ENCODE measurements at places on chromosomes 13 and 19. TPM values are rescaled to one million over a fixed set of nuclear protein-coding genes. Genes with fewer than 3 reads are reported as not detected.

DNA sequence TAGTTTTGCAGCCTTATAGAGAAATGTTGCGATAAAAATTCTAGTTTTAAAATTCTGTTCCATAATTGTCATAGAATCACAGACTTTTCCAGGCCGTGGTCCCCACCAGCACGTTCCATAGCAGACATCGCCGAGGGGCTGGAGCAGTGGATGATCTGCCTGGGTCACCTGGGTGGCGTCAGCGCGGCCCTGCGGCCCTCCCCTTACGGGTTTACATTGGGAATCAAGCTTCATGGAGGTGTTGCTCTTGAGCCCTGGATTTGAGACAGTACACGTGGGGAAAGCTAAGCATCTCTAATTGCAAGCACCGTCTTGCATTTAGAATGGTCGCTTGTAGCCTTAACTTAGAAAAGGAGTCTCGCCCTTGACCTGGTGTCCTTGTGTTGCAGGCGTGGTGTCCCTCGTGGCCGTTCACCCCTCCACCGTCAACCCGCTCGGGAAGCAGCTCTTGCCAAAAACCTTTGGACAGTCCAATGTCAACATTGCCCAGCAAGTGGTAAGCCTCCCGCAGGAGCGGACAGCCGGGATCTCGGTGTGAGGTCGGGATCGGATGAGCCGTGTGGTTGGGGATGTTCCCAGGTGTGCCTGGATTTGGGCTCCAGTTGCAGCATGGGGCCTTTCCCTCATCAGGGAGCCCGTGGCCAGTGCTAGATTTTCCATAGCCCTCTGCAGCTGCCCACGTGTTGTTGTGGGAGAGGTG, 35.1 kb downstream of the ATP4B start:
- no peak for DNase-seq

Gene OR10H1
- not detected for total RNA-seq

DNA sequence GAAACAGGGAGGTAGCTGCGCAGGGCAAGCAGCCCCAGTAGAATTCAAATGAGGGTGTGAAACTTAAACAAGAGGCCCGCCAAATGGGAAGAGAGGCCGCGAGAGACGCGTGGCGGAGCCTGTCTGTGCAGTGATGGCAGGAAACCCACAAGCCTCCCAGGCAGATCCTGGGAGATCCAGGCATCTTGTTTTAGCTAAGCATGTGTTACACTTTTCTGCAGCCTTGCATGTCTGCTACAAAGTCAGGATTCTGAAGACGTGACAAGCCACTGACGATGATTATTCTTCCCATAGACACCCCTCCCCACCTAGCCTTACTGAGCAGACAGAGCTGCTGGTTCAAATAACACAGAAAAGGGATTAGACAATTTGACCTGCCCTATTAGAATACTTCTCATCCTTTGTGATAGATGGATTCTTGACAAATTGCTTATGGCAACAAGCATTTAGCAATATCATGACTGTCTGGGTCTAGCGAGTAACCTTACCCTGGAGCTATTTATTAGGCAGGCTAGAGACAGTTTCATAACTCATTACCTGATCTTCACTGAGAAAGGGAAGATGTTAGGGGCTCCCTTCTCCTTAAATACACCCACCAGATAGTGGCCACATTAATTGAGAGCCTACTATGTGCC, 185.2 kb upstream of the IRS2 start:
- no peak for DNase-seq

Gene STAP2
- total RNA-seq, result 17.9 TPM

GRCh38 chr19:14770136-14770535, 8.2 kb downstream of the ADGRE2 start:
- no peak for DNase-seq

GRCh38 chr19:47625650-47626049, 16.7 kb downstream of the BICRA start:
- DNase-seq, result no peak

DNA sequence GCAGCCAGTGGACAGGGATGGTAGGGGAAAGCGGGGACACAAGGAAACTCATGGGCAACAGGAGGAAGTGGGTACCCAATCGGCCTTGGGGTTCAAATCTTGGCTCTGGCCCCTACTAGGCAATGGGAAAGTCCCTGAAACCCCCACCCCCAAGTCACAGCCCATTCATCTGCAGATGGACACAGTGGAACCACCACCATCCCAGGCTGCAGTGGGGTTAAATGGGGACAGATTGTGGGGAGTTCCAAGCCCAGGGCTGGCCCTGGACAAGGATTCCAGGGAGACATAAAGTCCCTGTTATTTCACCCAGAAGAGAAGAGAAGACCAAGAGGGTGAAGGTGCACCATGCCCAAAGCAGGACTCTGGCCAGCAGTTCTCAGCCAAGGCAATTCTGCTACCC, 48.5 kb downstream of the CPAMD8 start:
- no peak for DNase-seq

DNA sequence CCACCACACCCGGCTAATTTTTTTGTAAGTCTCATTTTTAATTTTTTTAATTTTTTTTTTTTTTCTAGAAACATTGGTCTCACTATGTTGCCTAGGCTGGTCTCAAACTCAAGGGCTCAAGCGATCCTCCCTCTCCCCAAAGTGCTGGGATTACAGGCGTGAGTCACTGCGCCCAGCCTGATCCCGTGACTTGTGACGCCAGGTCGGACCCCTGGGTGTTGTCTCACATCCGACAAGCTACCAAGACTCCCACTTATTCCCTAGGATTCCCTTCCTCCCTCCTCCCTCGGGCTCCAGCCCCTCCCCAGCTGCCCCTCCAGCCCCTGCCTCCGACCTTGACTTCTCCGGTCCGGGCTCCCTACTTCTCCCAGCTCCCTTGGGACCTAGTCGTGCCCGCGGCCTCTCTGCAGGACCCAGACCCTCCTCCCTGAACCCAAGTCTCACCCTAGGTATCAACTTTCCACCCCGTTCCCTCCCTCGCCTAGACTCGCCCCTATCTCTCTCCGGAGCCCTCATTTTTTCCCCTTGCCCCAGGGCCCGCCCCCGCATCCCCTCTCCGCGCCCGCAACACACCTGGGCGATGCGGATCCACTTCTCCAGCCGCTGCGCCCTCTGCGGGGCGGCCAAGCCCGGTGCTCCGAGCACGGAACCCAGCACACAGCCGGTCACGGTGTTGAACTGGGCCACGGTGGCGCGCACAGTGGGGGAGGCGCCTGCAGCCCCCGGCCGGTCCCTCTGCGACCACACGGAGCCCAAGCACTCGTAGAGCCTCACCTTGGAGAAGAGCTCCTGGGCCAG, 13.1 kb downstream of the RGL3 start:
- DNase-seq, result no peak

Gene FUT1
- 14.8 TPM for total RNA-seq

DNA sequence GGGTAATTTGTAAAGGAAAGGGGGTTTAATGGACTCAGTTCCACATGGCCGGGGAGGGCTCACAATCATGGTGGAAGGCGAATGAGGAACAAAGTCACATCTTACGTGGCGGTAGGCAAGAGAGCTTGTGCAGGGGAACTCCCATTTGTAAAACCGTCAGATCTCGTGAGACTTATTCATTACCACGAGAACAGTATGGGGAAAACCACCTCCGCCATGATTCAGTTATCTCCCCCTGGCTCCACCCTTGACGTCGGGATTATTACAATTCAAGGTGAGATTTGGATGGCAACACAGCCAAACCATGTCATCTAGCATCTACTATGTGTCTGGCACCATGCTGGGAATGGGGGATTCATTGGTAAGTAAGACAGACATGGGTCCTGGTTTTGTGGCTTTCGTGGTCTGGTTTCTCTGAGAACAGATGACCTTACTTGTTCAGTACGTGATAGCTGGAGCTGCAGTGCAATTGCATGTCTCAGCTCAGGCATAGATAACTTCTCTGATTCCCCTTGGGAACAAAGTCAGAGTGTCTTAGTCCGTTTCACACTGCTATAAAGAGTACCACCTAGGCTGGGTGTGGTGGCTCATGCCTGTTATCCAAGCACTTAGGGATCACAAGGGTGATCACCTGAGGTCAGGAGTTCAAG, 8.3 kb downstream of the ZNF554 start:
- no peak for DNase-seq

Gene OR1I1
- total RNA-seq, result not detected

Gene SLC8A2
- 8.0 TPM for total RNA-seq

GRCh38 chr13:26343816-26344215, 89.9 kb downstream of the CDK8 start:
- DNase-seq, result no peak

DNA sequence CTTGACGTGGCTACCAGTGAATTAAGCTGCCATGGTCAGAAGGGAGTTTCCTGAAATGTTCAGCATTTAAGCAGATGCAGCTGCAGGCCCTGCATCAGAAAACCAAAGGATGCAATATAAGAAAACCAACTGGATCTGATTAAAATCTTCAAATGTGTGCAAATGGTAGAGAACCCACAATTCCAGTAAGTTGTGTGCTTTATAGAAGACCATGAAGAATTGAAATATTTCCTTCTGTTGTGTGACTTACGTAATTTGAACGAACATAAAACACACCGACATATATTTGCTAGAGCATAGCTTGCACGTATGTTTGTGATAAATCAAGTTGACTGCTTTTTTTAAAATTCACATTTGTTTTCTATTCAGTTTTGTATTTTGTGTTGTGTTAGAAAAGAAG, 191.4 kb downstream of the COL4A1 start:
- DNase-seq, result no peak

DNA sequence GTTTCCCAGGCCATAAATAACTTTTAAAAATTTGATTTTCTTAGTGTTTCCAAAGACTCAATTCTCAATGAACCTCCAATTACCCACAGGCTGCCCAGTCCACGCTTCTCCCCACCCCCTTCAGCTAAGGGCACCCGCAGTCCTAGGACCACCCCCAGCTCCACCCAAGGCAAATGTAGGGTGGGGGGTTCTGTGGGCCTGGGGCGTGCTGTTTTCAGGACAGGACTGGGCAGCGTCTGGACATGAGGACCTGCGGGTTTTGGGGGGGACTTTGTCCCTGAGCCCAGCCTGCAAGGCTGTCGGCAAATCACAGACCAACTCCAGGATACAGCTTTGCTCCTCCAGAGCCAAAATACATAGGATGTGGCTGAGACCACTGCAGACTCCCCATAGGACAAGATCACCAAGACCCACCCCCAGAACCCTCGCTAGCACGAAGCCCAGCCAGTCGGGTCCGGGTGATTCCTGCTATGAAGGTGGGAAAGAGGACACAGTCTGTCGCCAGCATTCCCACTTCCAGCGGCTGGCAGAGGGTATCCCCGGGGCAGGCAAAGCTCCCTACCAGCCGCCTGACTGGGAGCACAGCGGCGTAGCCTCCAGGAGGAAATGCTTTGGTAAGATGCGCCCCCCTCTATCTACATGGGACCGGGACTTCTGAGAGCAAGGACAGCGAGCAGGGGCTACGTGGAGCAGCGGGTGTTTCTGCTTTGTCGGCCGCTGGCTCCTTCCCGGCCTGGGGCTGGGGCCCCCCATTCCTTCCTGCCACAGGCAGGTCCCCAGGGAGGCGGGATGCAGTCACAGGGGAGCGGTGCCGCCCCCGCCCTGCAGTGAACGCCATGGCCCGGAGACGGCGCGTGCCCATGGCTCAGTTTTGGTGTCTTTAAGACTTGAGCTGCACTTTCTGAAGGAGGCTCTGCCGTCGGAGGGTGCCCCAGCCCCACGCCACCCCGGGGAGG, 1.6 kb upstream of the TIMM13 start:
- no peak for DNase-seq

Gene AMER2
- total RNA-seq, result not detected

Gene CGB5
- not detected for total RNA-seq

GRCh38 chr19:44740351-44740824, 8.1 kb upstream of the BCL3 start:
- DNase-seq, result no peak

- DNase-seq, result no peak
Observed at GRCh38 chr13:106874323-106874722, 306.4 kb upstream of the ARGLU1 start.

DNA sequence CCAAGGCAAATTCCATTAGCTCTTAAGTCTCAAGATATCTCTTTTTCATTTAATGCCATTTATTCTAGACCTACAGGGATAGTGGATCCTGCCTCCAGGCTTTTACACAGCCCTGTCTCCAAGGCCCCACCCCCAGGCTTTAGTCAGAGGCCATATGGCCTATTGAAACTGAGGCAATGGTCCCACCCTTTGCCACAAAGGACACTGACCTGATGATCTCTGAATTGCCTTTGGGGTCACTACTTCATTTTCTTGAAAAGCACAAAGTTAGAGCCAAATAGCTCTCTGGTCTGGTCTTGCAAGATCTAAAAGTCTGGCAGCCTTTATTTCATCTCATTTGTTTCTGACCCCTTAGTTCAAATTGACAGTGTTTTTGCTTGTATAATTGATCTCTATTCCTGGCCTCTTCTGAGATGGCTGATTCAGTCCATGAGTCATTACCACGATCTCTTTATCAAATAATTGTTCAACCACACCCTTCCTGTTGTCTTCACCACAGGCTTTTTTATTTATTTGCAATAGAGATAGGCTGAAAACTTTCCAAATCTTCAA, 209.8 kb downstream of the FGF14 start:
- no peak for DNase-seq

DNA sequence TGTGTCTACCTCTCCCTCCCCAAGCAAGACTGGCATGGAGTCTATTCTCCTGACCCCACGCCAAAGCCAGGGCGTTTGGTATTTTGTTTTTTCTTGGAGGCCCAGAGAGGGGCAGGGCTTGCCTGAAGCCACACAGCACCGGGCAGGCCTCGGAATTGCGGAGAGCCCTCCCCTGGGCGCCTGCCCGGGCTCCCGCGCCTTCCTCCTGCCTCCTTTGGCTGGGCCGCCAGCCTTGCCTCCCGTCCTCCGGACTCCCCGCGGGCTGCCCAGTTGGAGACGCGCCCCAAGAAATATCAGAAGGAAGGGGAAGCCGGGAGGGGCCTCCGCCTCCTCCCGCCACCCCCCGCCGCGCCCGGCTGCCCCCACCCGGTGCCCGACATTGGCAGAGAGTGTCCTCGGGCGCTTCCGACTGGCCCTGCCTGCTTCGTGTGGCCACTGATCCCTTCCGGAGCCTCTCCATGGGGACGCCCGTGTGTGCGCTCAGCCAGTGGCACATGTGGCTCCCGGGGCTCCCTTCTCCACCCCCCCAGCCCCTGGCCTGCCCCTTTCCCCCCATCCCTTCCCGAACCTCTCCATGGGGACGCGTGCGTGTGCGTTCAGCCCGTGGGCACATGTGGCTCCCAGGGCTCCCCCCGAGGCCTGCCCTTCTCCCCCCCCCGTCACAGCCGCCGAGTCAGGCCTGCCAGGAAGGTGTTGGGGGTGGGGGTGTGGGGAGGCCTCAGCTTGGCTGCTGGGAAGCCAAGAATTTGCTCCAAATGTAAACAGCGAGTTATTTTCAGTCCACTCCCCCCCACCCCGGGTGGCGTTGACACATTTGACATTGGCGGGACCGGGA, 37.3 kb downstream of the NFIC start:
- peak; percentile 97 for DNase-seq
